ENCODE measurements at places on chromosomes 3 and 15. TPM values are rescaled to one million over a fixed set of nuclear protein-coding genes. Genes with fewer than 3 reads are reported as not detected.

DNA sequence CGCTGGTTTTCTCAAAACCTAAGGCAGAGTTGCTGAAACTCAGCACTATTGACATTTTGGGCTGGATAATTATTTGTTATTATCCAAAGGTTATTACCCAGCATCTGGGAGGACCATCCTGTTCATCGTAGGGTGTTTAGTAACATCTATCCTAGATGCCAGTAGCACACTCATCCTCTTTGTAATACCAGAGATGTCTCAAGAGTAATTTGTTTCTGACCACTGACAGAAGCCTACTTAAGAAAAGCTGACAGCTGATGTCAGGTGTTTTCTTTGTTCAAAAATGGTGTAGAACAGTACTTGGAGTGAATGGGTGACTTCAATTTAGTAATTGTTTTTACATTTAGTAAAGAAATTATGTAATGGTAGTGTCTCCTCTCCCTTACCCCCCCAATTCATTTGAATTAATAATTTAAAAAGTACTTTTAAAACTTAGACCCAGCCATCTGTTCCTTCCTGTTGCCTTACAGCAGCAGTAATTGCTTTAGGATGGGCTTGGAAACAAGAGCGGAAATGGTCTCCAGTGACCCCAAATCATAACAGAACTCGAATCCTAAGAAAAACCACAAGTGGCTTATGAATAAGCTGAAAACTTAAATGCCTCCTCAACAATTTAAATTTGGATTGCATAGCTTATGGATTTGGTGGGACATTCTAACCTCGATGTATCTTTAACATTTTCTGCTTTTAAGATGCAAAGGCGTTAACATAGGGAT lies 105.4 kb downstream of the PTPRG start:
- no peak for DNase-seq

DNA sequence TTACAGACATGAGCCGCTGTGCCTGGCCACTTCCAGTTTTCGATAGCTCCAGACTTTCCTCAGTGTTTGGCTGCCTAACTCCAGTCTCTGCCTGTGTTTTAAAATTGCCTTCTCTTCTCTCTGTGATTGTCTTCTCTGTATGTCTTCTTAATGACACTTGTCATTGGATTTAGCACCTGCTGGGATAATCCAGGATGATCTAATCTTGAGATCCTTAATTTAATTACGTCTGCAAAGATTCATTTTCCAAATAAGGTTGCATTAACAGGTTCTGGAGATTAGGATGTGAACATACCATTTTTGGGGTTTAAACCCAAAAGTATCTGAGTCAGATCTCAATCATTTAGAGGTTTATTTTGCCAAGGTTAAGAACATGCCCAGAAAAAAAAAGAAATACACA lies 222.2 kb upstream of the PDZRN3 start:
- no peak for DNase-seq

DNA sequence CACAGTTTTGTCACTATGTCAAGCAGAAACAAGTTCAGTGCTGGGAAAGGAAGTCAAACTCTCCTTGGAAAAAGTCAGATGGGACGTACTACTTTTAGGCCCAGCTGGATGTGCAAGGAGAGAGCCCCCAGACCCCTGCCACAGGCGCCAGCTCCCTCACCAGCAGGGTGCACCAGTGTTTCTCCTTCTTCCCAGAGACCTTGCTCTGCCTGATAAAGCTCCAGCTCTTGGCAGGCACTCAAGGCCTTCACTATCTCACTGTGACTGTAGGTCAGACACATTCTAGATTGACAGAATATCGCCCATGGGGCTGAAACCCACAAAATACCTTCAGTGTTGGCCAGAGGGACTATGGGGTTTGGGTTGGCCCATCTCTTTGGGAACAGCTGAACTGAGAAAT lies 54.8 kb upstream of the CHRNB4 start:
- DNase-seq: no peak

ECE2 gene
- polyA plus RNA-seq: not detected

DNA sequence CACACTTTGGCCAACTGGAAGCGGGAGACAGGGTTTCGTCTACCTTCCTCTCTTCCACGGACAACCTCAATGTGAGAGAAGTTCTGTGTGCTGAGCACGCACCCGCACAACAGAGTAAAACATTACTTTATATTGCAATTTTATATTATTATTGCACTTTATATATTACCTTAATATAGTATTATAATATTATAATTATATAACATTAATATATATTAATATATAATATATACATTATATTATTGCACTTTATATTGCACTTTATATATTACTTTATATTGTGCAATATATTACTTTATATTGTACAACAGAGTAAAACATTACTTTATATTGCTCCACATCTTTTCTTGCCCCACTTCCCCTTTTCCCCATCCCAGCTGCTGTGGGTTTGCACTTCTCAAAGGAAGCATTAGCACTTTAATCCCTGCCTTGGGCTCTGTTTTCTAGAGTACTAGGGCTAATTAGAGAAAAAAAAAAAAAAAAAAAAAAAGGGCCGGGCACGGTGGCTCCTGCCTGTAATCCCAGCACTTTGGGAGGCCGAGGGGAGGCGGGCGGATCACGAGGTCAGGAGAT lies 76.4 kb upstream of the SLC4A7 start:
- DNase-seq: no peak

GRCh38 chr3:172475703-172476102 lies 27.4 kb upstream of the GHSR start:
- DNase-seq: no peak

DNA sequence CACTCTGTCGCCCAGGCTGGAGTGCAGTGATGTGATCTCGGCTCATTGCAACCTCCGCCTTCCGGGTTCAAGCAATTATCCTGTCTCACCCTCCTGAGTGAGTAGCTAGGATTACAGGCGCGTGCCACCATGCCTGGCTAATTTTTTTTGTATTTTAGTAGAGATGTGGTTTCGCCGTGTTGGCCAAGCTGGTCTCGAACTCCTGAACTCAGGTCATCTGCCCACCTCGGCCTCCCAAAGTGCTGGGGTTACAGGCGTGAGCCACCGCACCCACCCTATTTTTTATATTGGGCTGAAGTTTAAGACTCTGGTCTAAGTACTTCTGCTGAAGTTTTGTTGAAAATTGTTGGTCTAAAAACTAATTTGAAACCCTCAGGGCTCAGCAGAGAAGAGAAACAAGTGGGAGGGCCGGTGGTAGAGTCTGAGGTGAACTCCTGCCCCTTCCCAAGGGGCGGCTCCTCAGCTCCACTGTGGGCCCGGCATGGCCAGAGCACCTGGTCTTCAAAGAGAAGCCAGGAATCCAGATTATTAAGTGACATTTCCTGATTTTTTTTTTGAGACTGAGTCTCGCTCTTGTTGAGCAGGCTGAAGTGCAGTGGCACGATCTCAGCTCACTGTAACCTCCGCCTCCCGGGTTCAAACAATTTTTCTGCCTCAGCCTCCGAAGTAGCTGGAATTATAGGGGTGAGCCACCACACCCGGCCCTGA lies 4.0 kb downstream of the HDAC11 start:
- DNase-seq: no peak

FGD5 gene
- polyA plus RNA-seq: 18.7 TPM

SH3GL3 gene
- polyA plus RNA-seq: not detected

- DNase-seq: no peak
Observed at GRCh38 chr3:71554649-71555048, 28.9 kb downstream of the FOXP1 start.

PLA2G4D gene
- not detected for polyA plus RNA-seq

GRCh38 chr3:32197991-32198390 lies 40.5 kb upstream of the CMTM8 start:
- DNase-seq: no peak

DNA sequence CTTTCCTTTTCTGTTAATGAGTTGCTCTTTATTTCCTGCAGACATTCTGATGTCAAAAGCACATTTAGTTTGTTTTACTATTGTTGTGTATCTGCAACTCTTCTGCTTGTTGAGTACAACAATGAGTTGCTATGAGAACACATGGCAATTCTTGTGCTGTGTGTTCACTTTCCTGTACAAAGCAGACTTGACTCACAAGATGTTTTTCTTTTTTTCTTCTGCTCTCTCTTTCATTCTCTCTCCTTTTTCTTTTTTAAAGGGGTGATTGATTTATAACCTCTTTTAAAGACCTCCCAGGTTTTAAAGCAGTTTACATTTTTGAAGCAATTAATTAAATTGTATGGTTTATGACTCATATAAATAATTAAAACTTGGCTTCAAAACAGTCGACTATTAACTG lies 31.6 kb upstream of the ABHD10 start:
- no peak for DNase-seq

- DNase-seq: no peak
Observed at GRCh38 chr3:16800361-16800760, 84.4 kb upstream of the PLCL2 start.

DNA sequence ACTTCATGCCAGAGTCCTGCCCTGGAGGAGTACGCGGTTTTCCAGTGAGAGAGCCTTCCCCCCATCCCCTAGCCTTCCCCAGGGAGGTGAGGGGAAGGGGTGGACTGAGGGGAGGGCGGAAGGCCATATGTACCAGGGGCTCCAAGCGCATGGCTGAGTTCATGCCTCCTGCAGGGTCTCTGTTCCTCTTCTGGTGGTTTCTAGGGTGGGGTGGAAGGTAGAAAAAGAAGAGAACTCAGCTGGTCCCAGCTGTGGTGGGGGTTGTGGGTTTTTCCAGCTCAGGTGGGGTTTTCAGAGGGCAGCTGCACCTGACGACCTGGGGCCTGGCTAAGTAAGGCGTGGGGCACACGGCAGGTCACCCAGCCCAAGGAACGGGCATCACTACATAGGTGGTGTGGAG lies 10.7 kb upstream of the IQSEC1 start:
- DNase-seq: no peak

GRCh38 chr3:149542375-149543312 lies 68.1 kb downstream of the TM4SF4 start:
- DNase-seq: no peak

DNA sequence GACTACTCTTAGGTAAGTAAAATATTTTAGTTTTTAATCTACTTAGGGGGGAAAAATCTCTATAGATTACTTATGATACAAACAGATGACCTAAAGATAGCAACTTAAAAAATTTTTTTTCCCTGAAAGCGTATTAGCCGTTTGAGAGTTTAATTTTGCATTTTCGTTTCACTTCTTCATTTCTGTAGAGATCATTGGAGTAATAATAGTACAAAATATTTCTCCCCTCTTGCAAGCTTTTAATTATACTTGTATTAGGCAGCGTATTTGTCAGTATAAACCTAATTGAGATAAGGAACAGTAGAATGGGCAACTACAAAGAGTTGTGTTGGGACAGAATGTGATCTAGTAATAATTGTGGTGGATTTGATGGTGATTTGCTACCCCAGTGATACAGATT lies 10.3 kb downstream of the SKIL start:
- DNase-seq: no peak

GRCh38 chr3:153927107-153927506 lies 194.1 kb upstream of the ARHGEF26 start:
- DNase-seq: peak; percentile 25

- DNase-seq: peak; percentile 97
Observed at GRCh38 chr3:129592381-129593131, 13.9 kb downstream of the PLXND1 start.

- no peak for DNase-seq
Observed at GRCh38 chr3:127064391-127065137, 81.6 kb downstream of the PLXNA1 start.

DNA sequence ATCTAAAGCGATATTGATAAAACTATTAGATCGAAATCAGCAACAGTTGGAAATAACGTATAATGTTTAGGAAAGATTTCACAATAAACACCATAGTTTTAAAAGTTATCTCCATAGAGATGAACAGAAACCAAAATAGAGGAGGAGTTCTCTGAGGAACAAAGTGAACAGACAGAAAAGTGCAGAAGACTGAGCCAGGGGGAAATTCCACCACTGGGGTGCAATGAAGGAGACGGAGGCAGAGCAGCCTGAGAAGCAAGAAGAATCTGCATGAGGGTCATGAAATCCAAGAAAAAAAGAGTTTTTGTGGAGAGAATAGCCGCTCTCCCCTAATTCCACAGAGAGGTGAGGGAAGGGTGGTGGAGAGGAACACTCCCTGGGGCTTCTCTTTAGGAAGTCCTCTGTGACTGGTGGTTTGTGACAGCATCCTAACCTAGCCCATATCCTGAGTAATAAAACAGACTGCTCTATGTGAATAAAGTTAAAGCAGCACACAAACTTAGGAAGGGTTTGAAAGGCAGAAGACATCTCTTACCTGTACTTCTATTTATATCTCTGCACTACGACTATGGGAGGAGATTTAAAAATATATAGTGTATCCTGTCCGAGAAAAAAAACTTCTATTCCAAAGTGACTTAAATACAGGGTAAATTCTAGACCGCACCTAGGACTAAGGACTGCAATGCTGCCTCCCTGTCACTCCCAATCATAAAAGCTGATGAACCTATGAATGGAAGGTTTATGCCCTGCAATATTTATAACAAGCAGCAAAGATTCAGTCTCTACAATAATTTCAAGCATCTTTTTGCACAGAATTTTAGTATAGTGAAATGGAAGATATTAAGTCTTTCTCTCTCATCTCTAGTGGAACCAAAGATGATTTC lies 22.9 kb downstream of the ATP8B4 start:
- no peak for DNase-seq

WWTR1 gene
- polyA plus RNA-seq: 23.3 TPM
